ENCODE measurements at places on chromosomes 7 and 10. TPM values are rescaled to one million over a fixed set of nuclear protein-coding genes. Genes with fewer than 3 reads are reported as not detected.

Gene OR13A1
- not detected for total RNA-seq

Gene MYO1G
- total RNA-seq: not detected

Gene METTL2B
- total RNA-seq: 23.6 TPM

Gene IKZF1
- not detected for total RNA-seq

Gene CLRN3
- total RNA-seq: not detected

Gene PKD1L1
- total RNA-seq: not detected

Gene CYP2C18
- total RNA-seq: not detected

Gene MYOF
- total RNA-seq: 119 TPM

Gene FBH1
- total RNA-seq: 78.6 TPM

Gene ZNF789
- 1.9 TPM for total RNA-seq

Gene EBLN1
- not detected for total RNA-seq

Gene UNC5B
- total RNA-seq: 35.2 TPM

Gene ZNF804B
- not detected for total RNA-seq

Gene LIPK
- total RNA-seq: not detected

Gene FAM25C
- not detected for total RNA-seq

Data from pericardium fibroblast (primary cell).